ENCODE measurements at places on chromosomes 6 and 20.

DNA sequence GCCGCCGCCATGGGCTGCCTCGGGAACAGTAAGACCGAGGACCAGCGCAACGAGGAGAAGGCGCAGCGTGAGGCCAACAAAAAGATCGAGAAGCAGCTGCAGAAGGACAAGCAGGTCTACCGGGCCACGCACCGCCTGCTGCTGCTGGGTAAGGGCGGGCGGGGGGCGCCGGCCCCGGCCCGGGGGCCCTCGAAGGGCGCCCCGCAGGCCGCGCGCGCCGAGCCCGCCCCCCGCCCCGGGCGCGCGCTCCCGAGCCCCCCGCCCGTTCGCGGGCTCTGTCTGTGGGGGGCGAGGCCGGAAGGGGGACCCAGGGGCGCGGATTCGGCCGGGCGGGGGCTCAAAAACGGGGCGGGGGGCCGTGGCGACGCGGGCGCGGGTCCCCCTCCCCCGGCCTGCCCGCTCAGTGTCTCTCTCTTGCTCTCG, 39.2 kb downstream of the GNAS start:
- no peak for DNase-seq

- no peak for DNase-seq
Measured at GRCh38 chr20:32152421-32153155, 43.1 kb downstream of the TM9SF4 start.

DNA sequence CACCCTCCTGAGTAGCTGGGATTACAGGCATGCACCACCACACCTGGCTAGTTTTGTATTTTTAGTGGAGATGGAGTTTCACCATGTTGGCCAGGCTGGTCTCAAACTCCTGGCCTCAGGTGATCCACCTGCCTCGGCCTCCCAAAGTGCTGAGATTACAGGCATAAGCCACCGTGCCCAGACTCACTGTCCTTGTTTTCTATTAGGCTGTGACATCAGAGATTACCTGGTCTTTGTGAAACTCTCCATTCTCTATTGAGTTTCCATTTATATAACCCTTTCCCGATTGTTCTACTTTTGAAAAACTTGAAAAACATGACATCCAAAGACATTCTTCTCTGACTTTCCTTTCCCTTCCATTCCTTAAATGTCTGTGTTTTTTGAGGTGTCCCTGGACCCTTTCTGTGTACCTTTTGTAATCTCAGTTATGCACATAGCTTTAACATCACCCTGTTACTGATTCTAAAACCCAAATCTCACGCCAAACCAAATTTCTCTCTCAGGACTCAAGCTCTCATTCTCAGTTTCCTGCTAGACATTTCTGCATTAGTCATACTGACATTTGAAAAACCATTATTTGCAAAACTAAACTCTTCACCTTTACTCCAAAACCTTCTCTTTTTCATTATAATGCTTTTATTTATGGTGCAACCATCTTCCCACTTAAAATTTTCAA, 137.0 kb downstream of the KHDC1L start:
- no peak for DNase-seq

DNA sequence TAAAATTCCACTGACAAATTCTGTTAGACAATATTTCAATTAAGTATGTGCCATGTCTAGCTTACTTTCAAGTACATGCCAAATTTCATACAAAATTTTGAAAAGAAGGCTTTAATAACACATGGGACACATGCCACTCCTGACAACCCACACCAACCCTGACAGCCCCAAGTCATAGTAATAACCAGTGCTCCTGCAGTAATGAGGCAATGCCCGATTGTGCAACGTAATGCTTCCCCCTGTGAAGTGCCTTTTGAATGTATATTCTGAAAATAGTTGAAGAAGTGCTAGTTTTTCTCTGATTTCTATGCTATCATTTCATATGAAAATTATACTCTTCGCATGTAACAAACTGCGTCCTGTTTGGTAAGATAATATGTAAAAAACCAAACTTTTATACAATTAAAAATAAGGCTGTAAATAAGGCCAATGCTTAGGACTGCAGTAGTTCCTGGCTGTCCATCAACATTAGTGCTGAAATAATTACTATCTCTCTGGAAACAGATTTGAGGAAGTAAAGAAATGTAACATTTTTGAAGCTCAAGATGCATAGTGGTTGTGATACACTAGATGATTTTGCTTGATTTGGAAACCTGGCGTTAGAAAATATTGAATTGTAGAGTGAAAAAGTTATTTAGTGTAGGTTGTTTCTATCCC, 125.8 kb upstream of the BCLAF1 start:
- DNase-seq: no peak

GRCh38 chr6:143410859-143411270, 39.6 kb downstream of the ADAT2 start:
- no peak for DNase-seq

DNA sequence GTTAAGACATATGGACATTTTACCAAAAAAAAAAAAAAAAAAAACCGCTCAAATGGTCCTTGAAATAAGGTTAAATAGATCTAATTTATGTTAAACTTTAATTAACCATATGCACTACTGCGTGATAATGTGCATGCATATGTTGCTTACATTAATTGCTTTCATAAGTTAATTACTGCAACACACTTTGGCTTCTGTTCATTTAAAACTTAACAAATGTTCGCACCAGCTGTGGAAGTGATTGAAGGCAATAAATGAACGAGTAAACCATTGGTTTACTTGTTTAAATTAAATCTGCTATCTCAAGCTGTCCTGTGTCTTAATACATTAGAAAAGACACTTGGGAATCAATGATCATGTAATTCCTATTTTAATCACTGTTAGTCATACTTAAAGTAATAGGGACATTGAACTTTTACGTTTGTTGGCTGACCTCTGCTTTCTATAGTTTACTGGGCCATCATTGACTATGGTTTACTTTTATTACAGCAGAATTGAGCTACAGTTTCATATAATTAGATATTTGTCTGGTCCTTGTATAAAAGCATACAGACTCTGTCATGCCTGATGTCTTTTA, 294.7 kb downstream of the KHDC1L start:
- DNase-seq: no peak

DNA sequence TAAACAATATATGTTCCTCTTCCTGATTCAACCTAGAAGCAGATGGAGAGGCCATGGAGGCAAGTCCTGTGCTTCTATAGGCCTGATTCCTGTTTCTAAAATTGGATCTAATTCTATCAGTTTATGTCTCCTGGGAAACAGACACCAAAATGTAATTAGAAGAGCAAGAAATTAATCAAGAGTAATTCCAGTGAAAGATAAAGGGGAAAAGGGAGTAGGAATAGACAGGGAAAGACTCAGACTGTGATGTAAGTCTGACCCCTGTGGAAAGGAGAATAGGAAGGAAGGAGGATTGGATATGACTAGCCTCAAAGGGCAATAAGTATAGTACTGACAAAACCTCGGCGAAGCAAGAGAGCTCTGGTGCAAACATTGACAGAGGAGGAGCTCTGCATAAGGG, 33.9 kb upstream of the FBXO30 start:
- no peak for DNase-seq

GRCh38 chr20:53621482-53622246, 28.0 kb upstream of the ZNF217 start:
- no peak for DNase-seq

GRCh38 chr6:52392944-52393343, 27.2 kb upstream of the EFHC1 start:
- no peak for DNase-seq

DNA sequence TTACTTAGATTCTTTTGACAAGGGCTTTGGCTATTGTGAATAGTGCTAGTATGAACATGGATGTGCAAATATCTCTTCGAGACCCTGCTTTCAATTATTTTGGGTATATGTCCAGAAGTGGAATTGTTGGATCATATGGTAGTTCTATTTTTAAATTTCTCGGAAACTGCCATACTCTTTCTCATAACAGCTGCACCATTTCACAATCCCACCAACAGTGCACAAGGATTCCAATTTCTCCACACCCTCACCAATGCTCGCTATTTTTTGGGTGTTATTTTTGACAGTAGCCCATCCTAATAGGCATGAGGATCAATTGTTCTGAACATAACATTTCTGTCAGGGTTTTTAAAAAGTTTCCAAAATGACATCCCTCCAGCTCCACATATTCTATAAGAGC, 69.2 kb upstream of the ESR1 start:
- no peak for DNase-seq

GRCh38 chr6:7417684-7418083, 28.1 kb downstream of the RIOK1 start:
- no peak for DNase-seq

- DNase-seq: no peak
Measured at GRCh38 chr20:60254901-60255411, 296.7 kb downstream of the CDH26 start.

GRCh38 chr6:42428326-42429041, 23.2 kb downstream of the TRERF1 start:
- DNase-seq: peak; percentile 12

DNA sequence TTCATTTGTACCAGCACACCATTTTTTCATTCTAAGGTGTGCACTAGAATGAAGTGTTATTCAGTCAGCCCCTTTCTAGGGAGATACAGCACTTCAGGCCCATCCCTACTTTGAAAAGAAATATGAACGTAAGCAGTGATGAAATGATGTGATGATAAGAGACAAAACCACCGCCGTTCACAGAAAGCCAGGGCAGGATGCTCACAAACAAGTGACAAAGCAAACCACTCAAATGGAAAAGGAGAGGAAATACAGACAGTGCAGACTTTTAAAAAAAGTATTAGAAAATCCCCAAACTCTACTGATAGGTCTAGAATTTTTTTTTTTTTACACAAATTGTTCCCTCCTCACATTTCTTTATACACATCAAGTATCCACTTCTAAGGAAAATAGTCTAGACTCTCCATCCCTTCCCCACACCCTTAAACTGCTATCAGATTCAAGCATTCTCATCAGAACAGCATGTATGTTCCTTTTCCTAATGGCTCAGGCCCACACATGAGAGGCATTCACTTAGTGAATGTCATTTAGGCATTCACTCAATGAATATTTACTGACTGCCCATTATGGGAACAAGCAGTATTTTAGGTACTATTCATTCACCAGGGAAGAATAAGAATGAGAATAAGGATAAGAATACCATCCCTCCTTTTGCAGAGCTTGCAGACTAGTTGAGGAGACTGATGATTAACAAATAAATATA, 243.5 kb downstream of the GMPR start:
- no peak for DNase-seq

DNA sequence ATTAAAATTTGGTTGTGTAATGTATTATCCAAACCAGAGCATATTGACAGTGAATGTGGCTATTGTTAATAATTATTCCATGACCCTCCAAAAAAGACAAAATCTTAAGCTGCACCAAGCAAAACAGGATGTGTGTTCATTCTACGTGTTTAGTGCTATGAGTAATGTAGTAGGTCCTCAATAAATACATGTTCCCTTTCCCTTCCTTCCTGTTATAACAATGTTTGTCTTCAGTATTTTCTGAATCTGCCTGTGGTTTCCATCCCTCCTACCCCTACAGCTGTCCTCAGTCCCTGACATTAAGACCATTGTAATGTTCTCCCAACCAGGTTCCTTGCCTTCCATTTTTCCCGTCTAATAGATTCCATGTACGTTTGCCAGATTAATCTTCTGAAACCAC, 163.8 kb downstream of the AIG1 start:
- DNase-seq: no peak

DNA sequence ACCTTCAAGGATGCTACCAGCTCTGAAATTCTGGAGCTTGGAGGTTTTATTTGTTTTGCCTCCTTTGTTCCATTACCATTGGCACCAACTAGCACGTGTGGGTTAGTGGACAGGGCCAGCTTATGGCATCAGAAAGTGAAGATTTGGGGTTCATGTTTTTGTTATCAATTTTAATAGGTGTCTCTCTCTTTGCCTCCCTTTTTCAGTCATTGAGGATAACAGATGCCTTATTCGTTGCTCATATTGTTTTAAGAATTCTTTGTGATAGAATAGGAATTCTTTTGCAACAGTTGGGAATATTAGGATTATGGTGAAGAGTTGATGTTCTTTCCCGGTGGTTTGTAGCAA, 22.9 kb downstream of the TMC2 start:
- DNase-seq: no peak

- no peak for DNase-seq
Measured at GRCh38 chr6:157092736-157093135, 230.6 kb downstream of the TMEM242 start.

DNA sequence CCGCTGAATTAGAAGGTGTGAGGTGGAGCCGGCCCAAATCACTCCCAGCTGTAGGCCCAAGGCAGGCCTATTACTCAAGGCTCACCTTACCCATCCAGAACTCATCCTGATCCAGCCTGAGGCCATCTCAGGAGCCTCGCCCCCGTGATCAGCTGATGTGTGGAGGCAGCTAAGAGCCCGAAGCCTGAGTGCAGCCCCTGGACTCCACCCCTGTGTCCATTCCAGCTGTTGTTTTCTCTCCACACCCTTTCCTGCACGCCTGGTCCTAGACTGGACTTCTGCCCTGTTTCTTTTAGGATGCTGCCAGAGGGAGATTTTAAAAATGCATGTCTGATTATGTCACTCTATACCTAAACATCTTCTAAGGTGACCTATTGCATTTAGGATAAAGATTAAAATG, 124.7 kb upstream of the SUPT3H start:
- no peak for DNase-seq

DNA sequence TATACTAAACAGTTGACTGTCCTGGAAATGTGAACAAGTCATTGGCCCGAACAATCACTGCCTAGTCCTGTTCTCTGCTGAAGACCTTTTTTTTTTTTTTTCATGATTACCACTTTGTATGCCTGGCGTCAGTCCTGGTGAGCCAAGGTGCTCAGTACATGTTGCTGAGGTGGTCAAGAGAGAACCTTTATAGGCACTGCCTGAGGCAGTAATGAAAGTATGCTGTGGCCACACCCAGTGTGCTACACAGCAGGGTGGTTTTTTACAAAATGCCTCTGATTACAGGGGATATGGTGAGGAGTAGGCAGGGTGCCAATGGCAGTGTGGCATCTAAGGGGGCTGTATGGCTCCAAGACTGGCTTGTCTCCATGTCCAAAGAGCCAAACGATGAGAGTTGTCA, 135.1 kb upstream of the ENPP5 start:
- no peak for DNase-seq

DNA sequence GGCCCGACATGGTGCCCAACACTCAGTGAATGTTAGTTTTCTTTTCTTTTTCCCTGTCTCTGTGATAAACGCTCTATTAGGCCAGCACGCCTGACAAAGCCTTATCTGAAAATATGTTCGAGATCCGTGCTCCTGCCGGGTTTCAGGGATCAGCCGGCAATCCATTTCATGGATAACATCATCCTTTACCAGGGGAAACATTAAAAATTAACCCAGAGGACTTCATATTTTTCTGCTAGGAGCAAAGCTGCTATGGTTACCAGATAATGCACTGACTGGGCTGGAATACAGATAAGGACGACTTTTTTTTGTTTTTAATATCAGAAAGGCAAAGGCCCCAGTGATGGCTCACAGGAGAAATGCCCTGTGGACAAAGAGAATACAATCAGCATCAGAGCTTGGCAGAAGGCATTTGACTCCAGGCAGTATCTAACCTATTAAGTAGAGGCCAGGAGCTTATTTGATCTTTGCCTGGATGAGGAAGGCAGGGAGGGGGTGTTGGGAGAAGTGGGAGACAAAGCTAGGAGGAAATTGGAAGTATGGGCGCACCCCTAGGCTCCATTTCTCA, 482.0 kb upstream of the CHD6 start:
- no peak for DNase-seq
